Activated CD4-positive, alpha-beta T cell treated with anti-CD3 and anti-CD28 coated beads for 4 hours (primary cell): ENCODE measurements at places on chromosomes 11 and 22.

- no peak for DNase-seq
These were observed 408.4 kb downstream of the SOX6 start for GRCh38 chr11:15947681-15948648.

GRCh38 chr11:29282088-29282487, 734.7 kb downstream of the KCNA4 start:
- DNase-seq, result no peak

DNA sequence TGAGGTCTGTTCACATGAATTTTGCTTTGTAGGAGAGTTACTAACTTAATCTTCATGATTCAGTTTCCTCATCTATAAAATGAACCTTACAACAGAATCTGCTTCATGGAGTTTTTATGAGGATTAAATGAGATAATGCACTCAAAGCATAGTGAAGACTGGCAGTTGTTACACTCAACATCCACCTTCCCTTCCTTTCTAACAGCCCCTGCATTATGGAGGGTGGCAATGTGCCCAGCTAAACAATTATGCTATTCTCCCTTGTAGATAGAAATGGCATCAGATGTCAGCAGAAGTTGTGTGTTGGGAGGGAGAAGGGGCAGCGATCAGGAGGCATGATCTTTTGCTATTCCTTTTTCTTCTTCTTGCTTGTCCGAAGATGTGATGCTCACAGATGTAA, 6.5 kb downstream of the POU2AF1 start:
- DNase-seq, result no peak

GRCh38 chr11:123434262-123434661, 4.2 kb downstream of the GRAMD1B start:
- DNase-seq, result no peak

- DNase-seq, result no peak
These were observed 122.2 kb downstream of the CD44 start for GRCh38 chr11:35261197-35261596.

GRCh38 chr22:48782811-48783511, 1044.7 kb downstream of the BRD1 start:
- DNase-seq, result no peak

DNA sequence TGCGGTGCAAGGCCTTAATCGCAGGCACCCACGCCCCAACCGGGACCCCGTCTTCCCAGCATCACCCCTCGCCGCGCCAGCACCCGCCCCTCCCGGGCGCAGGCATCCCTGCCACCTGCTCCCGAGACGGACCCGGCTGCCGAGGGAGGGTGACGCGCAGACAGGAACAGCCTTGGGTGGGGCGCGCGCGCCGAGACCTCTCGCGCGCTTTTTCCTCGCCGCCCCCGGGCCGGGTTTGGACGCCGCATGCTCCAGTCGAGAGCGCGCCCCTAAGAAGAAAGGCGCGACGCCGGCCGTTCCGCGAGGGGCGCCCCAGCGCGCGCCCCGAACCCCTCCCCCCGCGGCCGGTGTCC, 504 bp downstream of the CFL1 start:
- peak; percentile 69 for DNase-seq

- no peak for DNase-seq
These were observed 59.9 kb upstream of the SHISAL1 start for GRCh38 chr22:44372611-44373010.

GRCh38 chr11:304915-305843, 2.4 kb upstream of the IFITM2 start:
- peak; percentile 67 for DNase-seq

DNA sequence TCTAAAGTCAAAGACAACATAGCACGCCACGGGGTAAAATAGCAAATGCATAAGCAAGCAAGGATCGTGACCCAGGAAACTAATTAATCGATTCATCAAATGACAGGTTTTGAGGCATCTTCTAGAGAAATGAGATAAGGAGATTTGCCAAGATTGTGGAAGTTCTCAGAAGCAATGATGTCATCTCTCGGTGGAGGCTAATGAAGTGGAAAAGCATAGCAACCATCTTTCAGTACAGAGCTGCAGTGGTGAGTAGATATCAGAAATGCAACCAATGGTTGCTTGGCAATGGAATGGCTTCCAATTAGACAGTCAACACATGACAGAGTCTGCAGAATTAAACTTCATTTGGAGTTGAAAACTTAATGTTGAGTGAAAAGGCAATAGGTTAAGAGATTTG, 116.0 kb downstream of the KIRREL3 start:
- DNase-seq, result no peak

- no peak for DNase-seq
These were observed 97.3 kb upstream of the API5 start for GRCh38 chr11:43214471-43214870.

DNA sequence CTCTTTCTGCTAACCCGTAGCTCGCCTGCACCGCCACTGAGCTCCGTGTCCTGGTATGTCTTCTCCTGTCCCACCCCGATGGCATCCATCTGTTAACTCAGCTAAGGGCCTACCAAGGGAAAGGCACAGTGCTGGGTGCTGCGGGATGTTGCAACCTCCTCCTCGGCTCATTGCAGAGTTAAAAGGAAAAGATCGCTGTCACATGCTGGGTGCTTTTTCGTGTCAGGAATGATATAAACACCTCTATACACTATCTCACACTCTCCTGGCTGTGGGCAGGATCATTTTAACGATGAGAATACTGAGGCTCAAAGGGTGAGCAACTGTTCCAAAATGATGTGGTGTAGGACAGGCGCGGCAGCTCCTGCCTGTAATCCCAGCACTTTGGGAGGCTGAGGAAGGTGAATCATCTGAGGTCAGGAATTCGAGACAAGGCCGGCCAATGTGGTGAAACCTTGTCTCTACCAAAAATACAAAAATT, 10.1 kb downstream of the TXN2 start:
- no peak for DNase-seq

DNA sequence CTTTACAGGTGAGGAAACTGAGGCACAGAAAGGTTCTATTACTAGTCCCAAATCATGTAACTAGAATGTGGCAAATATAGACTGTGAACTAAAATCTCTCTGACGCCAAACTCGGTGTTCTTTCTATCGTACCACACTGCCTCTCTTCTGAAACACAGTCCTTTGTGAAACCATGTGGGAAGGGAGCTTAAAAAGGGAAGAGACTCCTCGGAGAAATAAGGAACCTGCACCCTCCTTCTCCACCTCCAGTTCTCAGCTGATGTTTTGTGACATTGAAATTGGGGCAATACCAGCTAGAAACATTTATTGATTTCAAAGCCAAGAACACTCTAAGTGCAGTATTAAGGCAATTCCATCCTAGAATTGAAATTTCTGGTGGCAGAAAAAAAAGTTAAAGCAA, 76.4 kb upstream of the DRD2 start:
- DNase-seq, result no peak

DNA sequence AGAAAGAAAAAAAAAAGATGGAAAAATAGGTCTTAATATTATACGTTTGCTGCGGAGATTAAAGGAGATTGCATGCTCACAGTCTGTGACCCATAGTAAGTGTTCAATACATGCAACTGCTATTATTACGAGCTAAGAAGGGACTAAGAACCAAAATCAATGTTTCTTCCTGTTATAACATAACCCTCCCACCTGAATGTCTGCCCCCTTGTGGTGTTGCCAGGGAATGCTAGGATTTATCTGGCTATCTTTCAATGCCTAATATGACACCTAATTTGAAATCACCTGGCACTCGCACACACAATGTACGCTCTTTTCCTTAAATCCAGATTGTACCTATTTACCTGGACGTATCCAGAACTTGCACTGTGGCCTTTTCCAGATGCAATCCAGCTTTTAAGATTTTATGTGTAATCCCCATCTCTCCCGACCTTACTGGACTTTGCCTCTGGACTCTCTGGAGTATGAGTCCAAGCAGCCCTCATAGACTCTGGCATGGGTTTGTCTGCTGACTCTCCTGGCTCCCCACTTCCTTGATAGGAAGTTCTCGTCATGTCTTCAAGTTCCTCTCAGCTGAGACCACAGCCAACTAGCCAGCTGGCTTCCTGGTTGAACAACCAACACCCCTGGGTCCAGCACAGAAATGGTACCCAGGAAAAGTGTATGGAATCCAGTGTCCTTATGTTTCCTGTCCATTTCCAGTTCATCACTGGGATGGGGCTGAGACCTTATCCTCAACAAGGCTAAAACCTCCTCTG, 151.5 kb downstream of the CCDC34 start:
- no peak for DNase-seq

DNA sequence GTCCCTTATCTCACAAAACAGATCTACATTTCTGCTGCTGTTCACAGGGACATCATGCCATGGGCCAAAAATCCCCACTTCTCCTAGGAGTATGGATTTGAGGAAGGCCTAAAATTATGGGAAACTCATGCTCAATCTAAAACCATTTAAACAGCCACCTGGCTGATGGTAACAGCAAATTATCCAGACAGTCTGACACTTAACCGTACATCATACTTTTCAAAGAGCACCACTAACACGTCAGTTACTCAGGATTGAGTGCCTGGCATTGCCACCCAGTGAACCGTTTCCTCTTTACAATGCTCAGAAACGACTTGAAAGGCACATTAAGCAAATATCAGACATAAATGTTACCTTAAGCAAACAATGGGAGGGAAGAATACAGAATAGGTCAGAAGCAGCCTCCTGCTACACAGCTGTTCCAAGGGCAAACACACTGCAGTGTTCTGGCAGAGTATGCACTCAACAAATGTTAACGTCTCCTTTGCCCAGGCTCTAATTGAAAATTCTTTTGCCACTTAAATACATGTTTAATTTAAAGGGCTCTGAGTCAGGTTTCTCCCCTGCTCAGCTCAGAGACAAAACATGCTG, 18.8 kb upstream of the SLC36A4 start:
- no peak for DNase-seq

- DNase-seq, result no peak
These were observed 25.2 kb upstream of the FGF3 start for GRCh38 chr11:69844396-69844795.
